Endothelial cell of umbilical vein (primary cell): ENCODE measurements at places on chromosomes 2 and 18. TPM values are rescaled to one million over a fixed set of nuclear protein-coding genes. Genes with fewer than 3 reads are reported as not detected.

DNA sequence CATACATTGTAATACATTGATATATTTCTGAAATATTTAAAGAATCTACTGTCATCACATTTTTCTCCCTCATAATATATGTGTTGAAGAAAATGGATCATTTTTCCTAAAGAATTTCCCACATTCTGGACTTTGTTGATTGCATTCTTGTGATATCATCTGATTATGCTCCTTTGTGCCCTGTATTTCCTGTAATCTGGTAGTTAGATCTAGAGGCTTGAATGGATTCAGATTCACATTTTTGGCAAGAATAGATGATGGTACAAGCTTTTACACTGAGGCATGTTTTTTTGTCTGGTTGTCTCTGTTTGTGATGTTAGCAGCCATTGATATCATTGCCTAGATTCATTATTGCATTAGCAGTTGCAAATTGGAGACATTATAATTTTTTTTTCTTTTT is 13.4 kb downstream of the UBXN2A start:
- no peak for DNase-seq

DNA sequence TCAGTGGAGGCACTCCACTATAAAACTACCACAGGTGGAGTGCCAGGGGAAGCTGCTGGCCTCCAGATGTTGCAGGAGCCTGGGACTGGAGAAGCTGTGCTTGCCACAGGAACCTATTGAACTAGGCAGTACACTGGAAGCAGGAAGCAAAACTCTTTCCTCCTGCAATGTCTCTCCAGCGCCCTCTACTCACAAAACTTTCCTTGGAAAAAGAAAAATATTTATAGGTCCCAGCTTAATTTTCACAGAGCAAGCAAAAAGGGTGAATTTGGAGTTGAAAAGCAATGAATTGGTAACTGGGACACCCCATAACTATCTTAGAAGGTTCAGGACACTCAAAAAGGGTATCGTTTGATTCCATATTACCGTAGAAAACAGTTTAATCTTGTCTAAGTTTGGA is 33.2 kb upstream of the REEP1 start:
- DNase-seq: no peak

- DNase-seq: no peak
These were observed 10.8 kb downstream of the DAPL1 start for GRCh38 chr2:158805936-158806335.

DNA sequence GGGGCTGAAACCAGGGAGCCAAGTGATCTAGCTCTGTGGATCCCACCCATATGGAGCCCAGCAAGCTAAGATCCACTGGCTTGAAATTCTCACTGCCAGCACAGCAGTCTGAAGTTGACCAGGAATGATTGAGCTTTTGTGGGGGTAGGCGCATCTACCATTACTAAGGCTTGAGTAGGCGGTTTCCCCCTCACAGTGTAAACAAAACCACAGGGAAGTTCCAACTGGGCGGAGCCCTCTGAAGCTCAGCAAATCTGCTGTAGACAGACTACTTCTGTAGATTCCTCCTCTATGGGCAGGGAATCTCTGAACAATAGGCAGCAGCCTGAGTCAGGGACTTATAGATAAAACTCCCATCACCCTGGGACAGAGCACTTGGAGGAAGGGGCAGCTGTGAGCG is 96.7 kb downstream of the CCDC148 start:
- DNase-seq: no peak

DNAJC10 gene
- 171 and 201 TPM in 2 replicates for total RNA-seq

DNA sequence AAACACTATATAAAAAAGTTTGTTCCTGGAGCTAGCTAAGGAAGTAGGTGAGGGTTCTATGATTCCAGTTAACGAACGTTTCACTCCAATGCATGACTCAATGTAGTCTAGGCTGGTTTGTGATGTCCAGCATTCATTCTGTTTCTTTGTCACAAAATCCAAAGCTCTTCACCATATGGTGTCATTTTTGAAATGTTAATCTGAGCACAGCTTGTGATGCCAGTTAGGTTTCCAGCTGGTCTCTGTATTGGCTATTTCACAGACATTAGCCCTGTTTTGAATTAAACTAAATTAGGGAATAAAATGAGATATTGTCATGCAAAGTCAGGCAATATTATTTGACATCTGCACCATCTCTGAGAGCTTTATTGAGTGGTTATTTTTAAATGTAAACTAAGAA is 159.4 kb downstream of the RBM43 start:
- no peak for DNase-seq

DNA sequence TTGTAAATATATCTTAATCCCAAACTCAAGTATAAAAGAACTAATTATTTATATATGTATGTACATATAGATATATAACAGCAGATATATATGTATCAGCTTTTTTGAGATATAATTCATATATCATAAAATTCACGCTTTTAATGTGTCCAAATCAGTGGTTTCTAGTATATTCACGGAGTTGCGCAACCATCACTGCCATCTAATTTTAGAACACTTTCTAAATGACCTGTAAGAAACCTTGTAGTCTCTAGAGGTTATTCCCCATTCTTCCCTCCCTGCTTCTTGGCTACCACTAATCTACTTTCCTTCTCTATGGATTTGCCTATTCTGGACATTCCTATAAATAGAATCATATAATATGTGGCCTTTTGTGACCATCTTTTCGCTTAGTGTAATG is 163.5 kb upstream of the TCF4 start:
- DNase-seq: no peak

DNA sequence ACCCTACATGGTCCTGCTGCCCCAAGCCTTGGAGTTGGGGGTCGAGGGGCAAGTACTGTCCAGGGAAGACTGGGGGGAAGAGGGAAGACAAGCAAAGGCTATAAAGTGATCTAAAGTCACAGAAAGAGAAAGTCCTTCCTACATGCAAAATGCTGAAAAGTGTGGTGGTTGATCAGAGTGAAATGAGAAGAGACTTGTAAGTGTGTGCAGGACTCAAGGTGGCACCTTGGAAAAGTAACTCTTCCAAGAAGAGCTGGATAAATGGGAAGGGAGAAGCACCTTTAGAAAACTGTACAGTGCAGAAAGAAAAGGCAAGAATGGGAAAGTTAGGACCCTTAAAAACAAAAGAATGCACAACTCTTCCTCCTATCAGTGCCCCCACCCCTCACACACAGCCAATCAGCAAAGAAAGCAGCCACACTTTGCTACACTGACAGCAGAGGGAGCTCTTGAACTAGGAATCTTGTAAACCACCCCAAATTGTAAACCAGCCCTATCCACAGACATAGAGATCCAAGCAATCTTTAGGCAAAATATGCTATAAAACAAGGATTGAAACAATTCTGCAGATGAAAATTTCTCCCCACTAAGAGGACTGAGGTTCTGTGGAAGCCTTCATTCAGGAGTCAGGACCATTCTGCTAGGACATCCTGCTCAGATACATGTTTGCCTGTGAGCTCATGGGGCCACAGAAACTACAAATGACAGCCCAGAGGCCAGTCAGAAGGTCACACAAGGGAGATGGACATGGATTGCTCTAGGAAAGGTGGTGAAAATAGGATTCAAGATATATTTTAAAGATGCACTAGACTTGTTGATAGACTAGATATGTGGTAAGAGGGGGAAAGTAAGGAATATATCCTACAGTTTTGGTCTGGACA is 146.4 kb downstream of the FTCDNL1 start:
- DNase-seq: peak; percentile 4

B3GNT7 gene
- 1.2 TPM in 2 replicates for total RNA-seq

- peak; percentile 59 for DNase-seq
These were observed 37.8 kb downstream of the PCBP1 start for GRCh38 chr2:70124983-70125480.

DTNA gene
- 15.3 and 16.8 TPM in 2 replicates for total RNA-seq

CXCR1 gene
- total RNA-seq: not detected in 2 replicates

DNA sequence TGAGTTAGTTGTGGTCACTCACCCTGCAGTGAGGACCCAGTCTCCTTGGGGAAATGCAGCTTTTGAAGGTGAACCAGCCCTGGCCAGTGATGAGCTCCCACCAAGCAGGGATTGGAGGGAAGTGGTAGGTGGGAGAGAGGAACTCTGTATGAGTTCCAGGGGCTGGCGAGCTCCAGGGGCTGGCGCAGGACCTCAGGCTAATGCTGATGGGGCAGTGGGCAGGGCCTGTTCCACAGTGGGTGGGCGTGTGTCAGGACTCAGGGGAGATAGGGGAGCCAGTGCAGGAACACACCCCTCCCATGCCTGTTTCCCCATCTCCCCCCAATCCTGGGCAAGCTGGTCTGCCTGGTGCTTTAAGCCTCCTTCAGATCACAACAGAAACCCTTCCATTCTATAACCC is 208.4 kb downstream of the DYSF start:
- no peak for DNase-seq

GRCh38 chr18:32730620-32731091 is 42.2 kb downstream of the KLHL14 start:
- DNase-seq: peak; percentile 28

DNA sequence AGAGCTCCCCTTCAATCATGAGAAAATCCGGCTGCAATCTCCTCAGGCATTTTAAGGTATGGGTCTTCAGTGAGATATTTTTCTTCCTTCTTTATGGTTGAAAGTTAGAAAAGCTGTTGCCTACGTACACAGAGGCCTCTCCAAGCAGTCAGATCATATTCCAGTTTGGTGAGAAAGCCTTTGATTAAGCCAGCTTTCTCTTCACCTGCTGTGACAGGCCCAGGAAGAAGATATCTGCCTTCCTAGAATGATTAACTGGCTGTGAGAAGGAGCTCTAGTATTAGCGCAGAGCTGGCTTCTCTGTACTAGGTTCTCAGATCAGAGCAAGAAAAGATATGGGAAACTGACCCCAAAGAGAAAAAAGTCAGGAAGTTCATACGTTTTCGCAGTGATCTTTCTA is 585.0 kb upstream of the CHAC2 start:
- DNase-seq: no peak

SERPINB7 gene
- not detected in 2 replicates for total RNA-seq

NR4A2 gene
- 1.0 and 1.8 TPM in 2 replicates for total RNA-seq

CENPA gene
- total RNA-seq: 33.1 and 34.1 TPM in 2 replicates

AKAIN1 gene
- not detected in 2 replicates for total RNA-seq

DNA sequence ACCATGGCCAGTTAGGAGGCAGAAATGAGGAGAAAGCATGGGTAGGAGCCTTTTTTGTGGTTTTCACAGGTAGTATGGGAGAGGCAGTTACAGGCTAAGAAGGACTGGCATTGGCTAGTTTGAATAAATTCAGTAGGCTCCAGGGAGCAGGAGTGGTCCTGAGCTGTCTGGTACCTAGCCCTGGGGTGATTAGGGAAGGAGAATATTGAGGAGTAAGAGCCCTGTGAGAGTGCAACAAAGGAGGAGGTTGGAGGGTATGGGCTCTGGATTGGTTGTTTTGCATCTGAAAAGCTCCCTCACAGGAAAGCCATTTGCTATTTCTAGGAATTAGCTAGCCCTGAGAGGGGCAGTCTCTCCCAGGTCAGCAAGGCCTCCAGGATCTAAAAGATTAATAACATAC is 13.3 kb upstream of the TCF7L1 start:
- no peak for DNase-seq

DNA sequence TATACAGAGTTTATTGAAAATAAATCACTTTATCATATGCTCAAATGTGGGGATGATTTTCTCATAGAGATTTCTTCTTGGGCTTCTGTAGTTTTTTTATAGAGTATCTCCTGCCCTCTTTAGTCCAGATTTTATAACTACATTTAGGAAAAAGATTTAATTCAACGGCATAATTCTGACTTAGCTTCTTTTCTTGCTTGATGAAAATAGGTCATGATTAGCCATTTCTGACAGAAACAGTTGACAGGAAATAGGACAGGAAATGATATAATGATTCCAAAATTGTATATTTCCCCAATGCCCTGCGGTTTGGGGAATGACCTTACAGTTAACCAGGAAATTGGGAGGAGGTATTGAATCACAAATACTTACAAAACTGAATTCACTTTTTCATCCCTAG is 1531.9 kb upstream of the ACVR2A start:
- peak; percentile 65 for DNase-seq

GRCh38 chr2:20381457-20381856 is 30.8 kb upstream of the PUM2 start:
- DNase-seq: peak; percentile 35

GRCh38 chr2:102801098-102801718 is 39.4 kb downstream of the TMEM182 start:
- no peak for DNase-seq

DNA sequence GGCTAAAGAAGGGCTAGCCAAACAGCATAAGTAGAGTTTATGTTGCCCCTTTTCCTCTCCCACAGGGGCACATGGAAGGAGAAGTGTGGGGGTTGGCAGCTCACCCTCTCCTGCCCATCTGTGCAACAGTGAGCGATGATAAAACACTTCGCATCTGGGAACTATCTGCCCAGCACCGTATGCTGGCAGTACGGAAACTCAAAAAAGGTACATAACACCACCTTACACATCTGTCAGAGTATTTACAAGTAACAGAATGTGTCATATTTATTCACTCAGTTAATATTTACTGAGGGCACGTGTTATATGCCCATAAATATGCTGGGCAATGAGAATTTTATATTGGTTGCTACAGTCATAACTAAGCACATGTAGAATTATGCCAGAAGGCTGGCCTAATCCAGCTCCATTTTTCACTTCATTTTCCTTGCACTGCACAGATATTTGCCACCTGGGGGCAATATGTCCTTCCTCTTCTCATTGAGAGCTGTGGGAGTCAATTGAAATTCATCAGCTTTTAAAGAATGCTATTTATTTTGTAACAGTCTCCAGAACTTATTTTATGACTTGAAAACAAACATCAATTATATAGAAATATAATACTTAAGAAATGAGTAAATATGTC is 150.6 kb downstream of the RTN4 start:
- peak; percentile 48 for DNase-seq

GRCh38 chr2:164498836-164499235 is 122.4 kb downstream of the GRB14 start:
- DNase-seq: no peak

DNA sequence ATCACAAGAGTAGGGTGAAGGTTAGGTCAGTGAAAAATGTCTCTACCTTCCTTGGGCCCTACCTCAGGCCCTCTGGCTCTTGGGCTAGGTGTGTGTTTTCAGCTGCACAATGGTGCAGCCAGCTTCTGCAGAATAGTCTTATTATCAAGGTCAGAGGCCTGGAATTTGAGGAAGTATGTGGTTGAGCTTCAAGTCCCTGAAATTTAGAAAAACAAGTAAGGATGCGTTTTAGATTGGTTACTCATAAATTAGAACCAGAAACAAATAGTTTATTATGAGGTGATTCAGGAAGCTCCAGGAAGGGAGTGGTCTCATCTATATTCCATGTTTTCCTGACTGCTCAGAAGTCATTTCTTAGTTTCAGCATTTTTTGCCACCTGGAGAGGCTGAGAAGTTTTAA is 204.2 kb upstream of the CELF4 start:
- no peak for DNase-seq

TMEM178A gene
- total RNA-seq: 0.90 and 2.8 TPM in 2 replicates

- DNase-seq: no peak
These were observed 8.8 kb upstream of the GBX2 start for GRCh38 chr2:236176951-236177350.

GRCh38 chr2:172462373-172462848 is 35.0 kb downstream of the ITGA6 start:
- no peak for DNase-seq

DYSF gene
- total RNA-seq: 134 and 152 TPM in 2 replicates

DNA sequence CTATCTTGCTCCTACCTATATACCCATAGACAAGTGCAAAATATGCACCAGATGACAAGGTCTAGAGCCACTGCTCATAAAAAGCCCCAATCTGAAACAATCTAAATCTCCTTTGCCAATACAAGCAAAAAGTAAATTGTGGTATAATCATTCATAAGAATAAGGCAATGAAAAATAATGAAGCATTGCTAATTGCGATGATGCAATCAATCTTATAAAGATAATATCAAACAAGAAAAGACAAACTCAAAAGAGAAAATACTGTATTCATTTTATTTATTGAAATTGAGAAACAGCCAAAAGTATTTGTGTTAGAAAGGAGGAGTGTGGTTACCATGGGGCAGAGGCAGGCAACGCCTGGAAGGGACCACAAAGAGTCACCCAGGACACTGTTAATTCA is 175.9 kb upstream of the GYPC start:
- no peak for DNase-seq

SULT1C2 gene
- not detected in 2 replicates for total RNA-seq
